ENCODE measurements at places on chromosomes 6 and 20. TPM values are rescaled to one million over a fixed set of nuclear protein-coding genes. Genes with fewer than 3 reads are reported as not detected.

GRCh38 chr6:37554480-37554819, 54.8 kb upstream of the CCDC167 start:
- no peaks in the 10 kb centered on the region for H3K36me3 ChIP-seq
- DNase-seq = no peak
- no peak overlapping the region for H3K27ac ChIP-seq
- no peak overlapping the region for H3K4me3 ChIP-seq
- peaks cover 42% of the 10 kb centered on the region for H3K4me1 ChIP-seq

DNA sequence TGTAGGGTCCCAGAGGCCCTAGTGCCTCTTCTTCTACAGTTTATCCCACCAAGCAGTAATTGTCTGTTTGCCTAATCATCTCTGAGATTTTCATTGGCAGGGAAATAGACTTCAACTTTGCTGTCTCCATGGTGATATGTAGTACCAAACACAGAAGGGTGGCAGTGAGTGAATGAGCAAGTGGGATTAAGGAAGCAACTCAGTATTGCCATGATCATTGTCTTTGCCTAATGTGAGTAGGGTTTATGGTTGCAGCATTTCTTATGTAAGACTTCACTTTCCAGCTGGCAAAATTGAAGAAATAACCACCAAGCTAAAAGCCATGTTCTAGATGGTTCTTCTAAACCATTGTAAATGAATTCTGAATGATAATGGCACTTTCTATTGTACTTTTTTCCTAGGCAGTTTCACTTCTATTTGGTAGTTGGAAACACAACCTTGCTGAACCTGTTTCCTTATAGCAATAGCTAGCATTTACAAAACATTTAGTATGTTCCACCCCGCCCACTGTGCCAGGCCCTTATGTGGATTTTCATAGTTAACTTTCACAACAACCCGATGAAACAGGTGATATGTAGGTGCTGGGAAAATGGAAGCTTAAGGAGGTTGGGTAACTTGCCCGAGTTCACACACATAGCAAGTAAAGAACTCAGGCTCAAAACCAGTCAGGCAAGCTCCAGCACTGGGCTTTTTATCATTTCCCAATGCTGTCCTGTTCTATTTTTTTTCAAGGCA, 32.0 kb downstream of the ZC2HC1B start:
- no peaks in the 10 kb centered on the region for H3K27me3 ChIP-seq
- no peak overlapping the region for H3K4me3 ChIP-seq
- H3K36me3 ChIP-seq = no peaks in the 10 kb centered on the region
- H3K4me1 ChIP-seq = no peaks in the 10 kb centered on the region
- DNase-seq = no peak
- no peak overlapping the region for H3K27ac ChIP-seq

DNA sequence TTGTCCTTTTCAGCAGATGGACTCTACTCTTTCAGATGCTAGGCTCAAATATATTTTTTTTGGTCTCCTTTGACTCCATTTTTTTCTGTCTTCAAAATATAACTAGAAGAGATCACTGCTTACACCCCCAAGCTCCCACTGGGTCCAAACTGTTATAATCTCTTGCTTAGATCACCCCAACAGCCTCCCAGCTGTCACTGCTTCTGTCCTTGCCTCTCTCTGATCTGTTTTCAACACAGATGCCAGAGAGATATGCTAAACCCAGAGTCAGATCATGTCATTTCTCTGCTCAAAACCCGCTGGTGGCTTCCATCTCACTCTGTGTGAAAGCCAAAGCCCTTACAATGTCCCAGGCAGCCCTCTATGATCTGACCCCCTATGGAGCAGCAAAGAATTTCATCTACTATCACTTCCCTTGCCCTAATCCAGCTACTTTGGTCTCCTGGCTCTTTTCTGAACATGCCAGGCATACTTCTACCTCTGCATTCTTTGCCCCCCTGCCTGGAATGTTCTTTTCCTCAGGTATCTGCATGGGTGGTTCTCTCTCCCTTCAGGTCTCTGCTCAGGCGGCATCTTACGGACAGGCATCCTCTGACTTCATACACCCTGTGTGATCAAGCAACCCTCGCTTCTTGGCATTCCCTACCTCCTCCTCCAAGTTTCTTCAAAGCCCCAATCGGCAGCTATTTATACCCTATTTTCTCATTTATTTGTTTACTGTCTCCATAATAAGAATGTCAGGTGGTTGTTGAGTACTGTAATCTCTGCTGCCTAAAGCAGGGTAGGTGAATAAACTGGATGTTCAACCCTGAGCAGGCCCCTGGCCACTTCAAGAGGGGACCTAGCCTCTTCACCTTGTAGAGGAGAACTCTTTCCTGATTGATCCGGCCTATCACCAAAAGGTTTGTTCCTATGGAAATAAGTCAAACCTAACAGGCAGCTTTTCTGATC, 43.6 kb upstream of the SLC4A11 start:
- H3K27me3 ChIP-seq = no peaks in the 10 kb centered on the region
- no peaks in the 10 kb centered on the region for H3K4me1 ChIP-seq
- no peaks in the 10 kb centered on the region for H3K36me3 ChIP-seq
- H3K4me3 ChIP-seq = no peak overlapping the region

Gene CTCFL
- not detected for total RNA-seq

- H3K4me1 ChIP-seq = peaks cover 9% of the 10 kb centered on the region
- H3K36me3 ChIP-seq = no peaks in the 10 kb centered on the region
- no peak overlapping the region for H3K4me3 ChIP-seq
- no peaks in the 10 kb centered on the region for H3K27me3 ChIP-seq
These were observed 39.8 kb downstream of the GPR6 start for GRCh38 chr6:110017946-110018345.

Gene MYO6
- 1.3 TPM for total RNA-seq

Gene GGTLC1
- not detected for total RNA-seq

DNA sequence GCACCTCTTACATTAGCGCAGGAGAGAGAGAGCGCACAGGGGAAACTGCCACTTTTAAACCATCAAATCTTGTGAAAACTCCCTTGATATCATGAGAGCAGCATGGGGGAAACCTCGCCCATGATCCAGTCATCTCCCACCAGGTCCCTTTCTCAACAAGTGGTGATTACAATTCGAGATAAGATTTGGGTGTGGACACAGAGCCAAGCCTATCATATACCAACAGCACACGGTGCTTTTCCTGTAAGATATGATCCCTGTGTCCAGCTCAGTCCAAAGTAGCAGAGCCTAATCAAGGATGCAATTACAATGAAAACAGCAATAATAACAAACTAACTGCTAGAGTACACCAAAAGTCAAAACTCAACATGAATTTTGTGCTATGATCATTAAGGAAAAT, 148.7 kb upstream of the TCF21 start:
- no peak overlapping the region for H3K27ac ChIP-seq
- no peak for DNase-seq
- no peaks in the 10 kb centered on the region for H3K36me3 ChIP-seq

Gene PLN
- total RNA-seq = not detected

Gene CST2
- not detected for total RNA-seq

DNA sequence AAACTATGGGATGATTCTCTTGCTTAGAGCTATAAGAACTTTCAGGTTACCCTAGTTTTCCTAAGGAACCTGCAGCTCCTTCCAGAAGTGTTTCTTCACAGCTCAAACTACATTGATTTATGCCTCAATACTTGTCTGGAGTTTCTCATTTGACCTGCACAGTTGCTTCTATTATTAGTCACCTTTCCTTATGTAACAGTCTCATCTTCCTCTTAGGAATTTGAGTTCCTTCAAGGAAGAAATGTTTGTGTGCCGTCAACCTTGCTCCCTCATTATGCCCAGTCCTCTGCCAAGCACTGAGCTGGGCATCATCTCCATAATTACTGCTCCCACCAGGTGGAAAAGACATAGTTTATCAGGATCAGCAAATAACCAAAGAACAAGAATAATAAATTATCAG, 466.4 kb downstream of the PKHD1 start:
- no peaks in the 10 kb centered on the region for H3K27me3 ChIP-seq
- no peak overlapping the region for H3K27ac ChIP-seq
- H3K4me1 ChIP-seq = no peaks in the 10 kb centered on the region
- no peak for DNase-seq
- no peak overlapping the region for H3K4me3 ChIP-seq

GRCh38 chr6:13508711-13509705, 21.6 kb upstream of the GFOD1 start:
- H3K27me3 ChIP-seq = peaks cover 2% of the 10 kb centered on the region
- H3K36me3 ChIP-seq = no peaks in the 10 kb centered on the region
- no peak overlapping the region for H3K4me3 ChIP-seq
- H3K4me1 ChIP-seq = no peaks in the 10 kb centered on the region

Gene EYA2
- total RNA-seq = not detected

Gene NMBR
- not detected for total RNA-seq

DNA sequence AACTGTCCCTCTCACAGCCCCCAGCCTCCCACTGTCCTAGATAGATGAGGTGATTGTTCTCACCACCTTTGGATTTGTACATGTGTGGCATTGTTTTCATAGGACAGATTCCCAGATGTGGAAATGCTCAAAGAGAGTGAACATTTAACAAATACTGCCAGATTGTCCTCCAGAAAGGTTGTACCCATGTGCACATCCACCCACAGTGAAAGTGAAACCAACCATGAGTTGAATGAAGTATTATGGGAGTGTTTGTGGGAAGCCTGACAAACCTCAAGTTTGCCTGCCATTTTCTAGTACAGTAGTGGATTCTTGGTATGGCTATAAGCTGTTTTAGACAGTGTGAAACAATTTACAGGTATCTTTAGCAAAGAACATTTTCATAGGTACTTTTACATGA, 42.7 kb downstream of the ANKRD6 start:
- no peaks in the 10 kb centered on the region for H3K36me3 ChIP-seq
- H3K27me3 ChIP-seq = no peaks in the 10 kb centered on the region
- no peak overlapping the region for H3K27ac ChIP-seq
- DNase-seq = peak; percentile 41
- peaks cover 18% of the 10 kb centered on the region for H3K4me1 ChIP-seq

GRCh38 chr6:30615958-30616810, 859 bp downstream of the PPP1R10 start:
- peak overlapping the region; percentile 97 for H3K4me3 ChIP-seq
- DNase-seq = peak; percentile 26
- no peaks in the 10 kb centered on the region for H3K27me3 ChIP-seq
- peaks cover 79% of the 10 kb centered on the region for H3K36me3 ChIP-seq

DNA sequence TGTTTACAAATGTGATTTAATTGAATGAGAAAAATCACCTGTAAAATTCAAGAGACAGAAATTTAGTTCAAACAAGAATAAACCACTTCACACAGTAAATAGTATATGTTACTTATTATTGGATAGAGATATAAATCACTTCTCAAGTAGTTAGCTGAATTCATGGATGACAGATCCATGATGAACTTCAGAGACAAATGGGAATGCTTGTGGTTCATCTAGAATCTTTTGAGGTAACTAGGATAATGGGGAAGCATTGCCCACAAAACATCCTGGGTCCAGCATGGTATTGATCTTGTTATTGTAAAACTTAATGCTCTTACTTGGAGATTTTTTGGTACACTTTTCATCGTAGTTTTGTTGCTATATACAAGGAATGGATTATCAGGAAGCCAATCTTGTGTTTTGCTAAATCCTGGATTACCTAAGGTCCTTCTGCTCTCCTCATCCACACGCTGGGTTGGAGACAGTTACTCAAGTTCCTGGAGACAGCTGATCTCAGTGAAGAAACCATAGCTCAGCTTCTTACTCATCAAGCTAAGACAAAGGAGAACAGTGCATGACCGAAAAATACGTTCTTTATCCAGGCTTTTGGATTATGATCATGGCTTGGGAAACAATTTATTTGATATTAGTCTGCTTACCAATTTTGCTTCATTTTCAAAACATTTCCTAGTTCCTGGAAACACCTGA, 142.5 kb upstream of the PREP start:
- no peaks in the 10 kb centered on the region for H3K4me1 ChIP-seq
- DNase-seq = no peak
- no peak overlapping the region for H3K4me3 ChIP-seq

- DNase-seq = no peak
- H3K4me3 ChIP-seq = peak overlapping the region; percentile 100
- peaks cover 39% of the 10 kb centered on the region for H3K4me1 ChIP-seq
- H3K36me3 ChIP-seq = peaks cover 33% of the 10 kb centered on the region
These were observed 837 bp upstream of the MAD2L1BP start for GRCh38 chr6:43634702-43635303.

DNA sequence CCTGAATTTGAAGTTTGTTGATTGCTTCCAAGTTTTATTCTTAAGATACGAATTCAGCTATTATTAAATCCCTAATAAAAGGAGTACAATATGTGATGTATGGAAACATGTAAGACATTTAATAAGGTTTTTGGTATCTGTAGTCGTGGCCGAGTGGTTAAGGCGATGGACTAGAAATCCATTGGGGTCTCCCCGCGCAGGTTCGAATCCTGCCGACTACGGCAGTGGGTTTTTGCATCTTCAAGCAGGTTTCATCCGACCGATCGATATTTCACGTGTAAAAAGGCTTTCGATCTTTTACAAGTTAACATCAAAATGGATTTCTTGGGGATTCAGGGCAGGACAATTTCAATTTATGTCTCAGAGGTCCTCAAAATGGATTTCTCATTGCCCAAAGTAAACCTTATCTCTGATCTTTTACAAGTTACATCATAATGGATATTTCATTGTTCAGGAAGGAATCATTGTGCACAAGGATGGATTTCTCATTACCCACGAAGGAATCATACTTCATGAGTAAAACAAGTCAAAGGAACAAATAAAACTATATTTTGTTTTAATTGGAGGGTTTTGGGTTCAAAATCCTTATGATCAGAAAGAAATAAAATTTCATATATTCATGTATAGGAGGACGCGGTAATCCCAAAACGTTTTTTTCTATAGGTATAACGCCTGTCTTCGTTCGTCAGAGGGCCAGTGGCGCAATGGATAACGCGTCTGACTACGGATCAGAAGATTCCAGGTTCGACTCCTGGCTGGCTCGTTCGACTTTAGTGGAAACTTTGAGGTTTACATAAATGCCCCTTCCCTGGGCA, 37.3 kb upstream of the BTN3A2 start:
- peak; percentile 87 for DNase-seq
- H3K27ac ChIP-seq = peak overlapping the region; percentile 63
- peak overlapping the region; percentile 78 for H3K4me3 ChIP-seq
- peaks cover 41% of the 10 kb centered on the region for H3K4me1 ChIP-seq
- H3K27me3 ChIP-seq = peaks cover 9% of the 10 kb centered on the region
- H3K36me3 ChIP-seq = peaks cover 2% of the 10 kb centered on the region

DNA sequence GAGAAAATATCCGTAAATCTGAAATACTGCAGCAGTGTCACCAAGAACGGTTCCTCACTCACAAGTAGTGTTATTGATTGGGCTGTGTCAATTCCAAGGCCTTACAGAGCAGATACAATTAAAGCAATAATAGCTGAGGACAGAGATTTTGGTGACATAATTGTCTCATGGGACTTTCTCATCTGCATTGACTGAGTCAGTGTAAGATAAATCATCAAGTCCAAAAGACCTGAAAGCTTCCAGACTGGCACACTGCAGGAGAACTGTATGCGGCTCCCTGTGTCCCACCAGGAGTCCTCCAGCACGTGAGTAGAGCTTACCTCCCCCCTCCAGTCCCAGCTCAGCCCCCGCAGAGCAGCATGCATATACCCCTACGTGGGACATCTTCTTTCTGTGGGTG, 655.2 kb upstream of the ARID1B start:
- peaks cover 2% of the 10 kb centered on the region for H3K36me3 ChIP-seq
- DNase-seq = no peak
- H3K4me1 ChIP-seq = no peaks in the 10 kb centered on the region
- no peak overlapping the region for H3K4me3 ChIP-seq
- H3K27ac ChIP-seq = no peak overlapping the region
- H3K27me3 ChIP-seq = no peaks in the 10 kb centered on the region

Measured in activated CD4-positive, alpha-beta T cell treated with anti-CD3 and anti-CD28 coated beads for 36 hours (primary cell).